ENCODE measurements at places on chromosomes 3 and 15. TPM values are rescaled to one million over a fixed set of nuclear protein-coding genes. Genes with fewer than 3 reads are reported as not detected.
A peak's percentile ranks its signal among the peaks of the same experiment; 100 is the strongest.

The SLC12A8 gene
- total RNA-seq = 183 TPM

DNA sequence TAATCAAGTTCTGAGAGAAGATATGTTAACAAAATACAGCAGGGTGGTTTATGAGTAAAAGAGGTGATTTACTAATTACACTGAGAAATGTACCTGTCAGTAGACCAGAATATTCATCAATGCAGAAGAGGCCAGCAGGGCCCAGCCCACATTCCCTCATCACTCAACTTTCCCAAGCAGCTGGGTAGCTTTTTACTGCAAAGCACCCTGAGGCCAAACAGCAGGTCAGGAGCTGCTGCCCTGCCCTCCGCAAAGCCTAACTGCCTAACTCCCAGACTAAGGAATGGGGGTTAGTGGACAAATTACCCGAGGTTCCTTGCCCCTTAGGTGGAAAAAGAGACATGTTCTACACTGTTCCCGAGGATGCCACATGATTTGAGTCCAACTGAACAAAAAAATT, 108.2 kb downstream of the TBL1XR1 start:
- no peak for DNase-seq

- no peak for DNase-seq
Observed at GRCh38 chr3:100748220-100748619, 38.9 kb downstream of the TFG start.

GRCh38 chr3:71728632-71729342, 3.6 kb upstream of the EIF4E3 start:
- peak; percentile 64 for DNase-seq

DNA sequence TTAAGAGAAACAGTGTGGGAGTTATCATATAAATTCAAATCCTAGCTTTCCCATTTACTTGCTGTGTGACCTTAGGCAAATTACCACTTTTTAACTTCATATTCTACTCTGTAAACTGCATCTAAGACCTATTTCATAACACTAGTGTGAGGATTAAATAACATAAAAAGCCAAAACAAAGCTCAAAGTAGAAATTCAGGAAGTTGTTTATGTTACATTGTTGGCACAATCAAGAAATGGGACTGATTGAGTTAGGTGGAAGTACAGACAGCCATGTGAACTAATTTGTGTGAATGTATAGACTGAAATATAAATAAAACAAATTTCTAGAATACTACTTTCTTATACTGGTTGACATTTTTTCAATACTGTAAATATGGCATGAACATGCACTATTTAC, 131.7 kb downstream of the STAG1 start:
- no peak for DNase-seq
